ENCODE measurements at places on chromosomes 6 and 20.

- peak; percentile 73 for DNase-seq
Observed at GRCh38 chr6:125942672-125943527, 13.7 kb upstream of the HINT3 start.

DNA sequence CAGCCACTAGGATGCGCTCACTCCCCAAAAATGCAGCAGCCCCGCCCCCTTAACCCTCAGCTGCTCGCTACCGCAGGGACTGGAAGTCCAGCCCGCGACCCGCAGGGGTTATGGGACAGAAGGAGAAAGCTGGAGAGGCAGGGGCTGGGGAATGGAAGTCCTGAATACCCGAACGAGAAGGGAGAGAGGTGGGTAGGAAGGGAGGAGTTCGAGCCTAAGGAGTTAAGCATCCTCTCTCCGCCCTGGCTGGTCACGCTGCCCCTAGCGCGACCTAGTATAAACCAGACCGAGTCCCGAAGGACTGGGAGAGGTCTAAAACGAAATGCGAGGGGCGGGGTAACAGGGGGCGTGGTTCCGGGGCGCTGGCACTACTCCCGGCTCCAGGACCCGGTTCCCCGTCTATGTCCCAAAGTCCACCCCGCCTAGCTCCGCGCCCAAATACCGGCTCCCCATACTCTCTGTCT, 448 bp upstream of the DDAH2 start:
- DNase-seq, result peak; percentile 94

GRCh38 chr6:117956386-117956785, 49.3 kb downstream of the SLC35F1 start:
- DNase-seq, result no peak

- DNase-seq, result peak; percentile 33
Observed at GRCh38 chr6:168002804-168003203, 5.3 kb downstream of the KIF25 start.

DNA sequence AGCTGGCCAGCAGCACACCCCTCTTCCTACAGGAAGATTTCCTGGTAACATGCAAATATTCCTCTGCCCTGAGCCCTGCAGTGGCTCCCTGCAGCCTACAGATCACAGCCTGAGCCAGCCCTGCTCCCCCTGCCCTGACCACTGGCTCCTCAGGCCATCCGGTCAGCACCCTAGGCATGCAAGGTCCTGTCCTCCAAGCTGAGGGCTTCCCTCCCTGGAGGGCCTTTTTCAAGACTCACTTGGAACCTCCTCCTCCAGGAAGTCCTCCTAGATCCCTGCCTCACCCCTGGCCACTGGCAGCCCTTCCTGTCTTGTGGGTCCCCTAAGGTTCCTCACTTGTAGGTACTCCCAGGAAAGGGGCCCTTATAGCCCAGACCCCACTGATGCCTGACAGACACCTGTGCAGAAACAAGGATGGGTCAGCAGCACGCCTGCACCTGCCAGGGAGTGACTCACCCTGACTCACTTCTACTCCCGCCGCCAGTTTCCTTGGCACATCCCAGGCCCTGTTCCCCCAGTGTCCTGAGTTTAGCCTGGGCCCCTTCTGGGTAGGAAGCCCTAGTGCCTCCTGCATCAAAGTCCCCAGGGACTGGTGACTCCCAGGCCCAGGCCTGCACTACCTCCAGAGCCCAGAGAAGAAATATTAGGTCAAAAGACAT, 3.2 kb downstream of the SLC4A11 start:
- no peak for DNase-seq

DNA sequence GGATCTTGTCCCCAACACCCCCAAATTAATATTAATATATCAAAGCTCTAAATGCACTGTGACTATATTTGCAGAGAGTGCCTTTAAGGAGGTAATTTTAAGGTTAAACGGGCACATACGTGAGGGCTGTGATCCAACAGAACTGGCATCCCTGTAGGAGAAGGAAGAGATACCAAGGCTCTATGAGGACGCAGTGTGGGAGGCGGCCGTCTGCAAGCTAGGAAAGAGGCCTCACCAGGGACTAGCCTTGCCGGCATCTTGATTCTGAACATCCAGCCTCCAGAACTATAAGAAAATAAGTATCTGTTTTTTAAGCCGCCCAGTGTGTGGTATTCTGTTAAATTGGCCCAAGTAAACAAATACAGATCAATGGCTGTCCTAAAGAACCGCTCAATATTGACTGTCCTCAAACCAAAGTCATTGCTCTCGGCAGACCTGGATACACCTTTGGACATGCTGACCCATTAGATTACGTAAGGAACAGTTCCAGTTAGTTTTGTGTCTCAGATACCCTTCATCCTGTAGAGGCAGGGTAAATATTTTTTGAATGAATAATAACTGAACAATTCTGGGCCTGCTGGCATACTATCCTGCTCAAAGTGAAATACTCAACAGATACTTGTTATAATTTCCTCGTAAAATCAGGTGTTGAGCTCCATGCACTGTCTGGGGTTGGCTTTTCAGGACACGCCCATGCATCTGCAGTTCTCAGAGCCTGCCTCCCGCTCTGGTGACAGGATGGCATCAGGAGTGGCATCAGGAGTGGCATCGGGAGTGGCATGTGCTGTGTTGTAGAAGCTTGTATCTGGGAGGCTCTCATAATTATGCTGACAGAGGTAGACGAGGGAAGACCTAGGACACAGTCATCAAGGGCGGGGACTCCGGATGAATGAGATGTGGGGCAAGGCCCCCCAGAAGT, 6.3 kb downstream of the PRR18 start:
- no peak for DNase-seq

GRCh38 chr20:59935457-59936185, 2.2 kb upstream of the SYCP2 start:
- no peak for DNase-seq

DNA sequence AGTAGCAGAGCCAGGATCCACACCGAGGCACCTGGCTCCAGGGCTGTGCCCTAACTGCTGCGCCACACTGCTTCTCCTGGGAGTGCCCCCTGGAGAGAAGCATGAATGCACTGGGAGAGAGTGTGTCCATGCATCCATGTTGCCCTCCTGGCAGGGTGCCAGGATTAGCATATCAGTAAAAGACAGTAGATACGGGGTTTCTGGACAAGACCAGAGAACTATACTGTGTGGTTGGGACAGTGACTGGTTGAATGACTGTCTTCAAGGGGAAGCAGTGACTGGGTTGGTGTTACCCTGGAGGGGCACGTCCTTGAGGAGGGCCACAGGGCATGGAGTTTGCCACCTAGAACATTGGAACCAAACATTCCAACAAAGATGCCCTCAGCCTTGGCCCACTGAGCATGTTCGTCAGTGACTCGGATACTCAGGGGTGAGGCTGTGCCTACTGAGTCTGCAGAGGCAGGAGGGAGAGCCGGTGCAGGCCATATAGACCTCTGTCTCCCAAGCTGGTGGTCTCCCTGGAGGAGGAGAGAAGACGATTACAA, 288.8 kb downstream of the CDC5L start:
- DNase-seq, result no peak

GRCh38 chr20:37661519-37661918, 32.3 kb upstream of the CTNNBL1 start:
- DNase-seq, result no peak

DNA sequence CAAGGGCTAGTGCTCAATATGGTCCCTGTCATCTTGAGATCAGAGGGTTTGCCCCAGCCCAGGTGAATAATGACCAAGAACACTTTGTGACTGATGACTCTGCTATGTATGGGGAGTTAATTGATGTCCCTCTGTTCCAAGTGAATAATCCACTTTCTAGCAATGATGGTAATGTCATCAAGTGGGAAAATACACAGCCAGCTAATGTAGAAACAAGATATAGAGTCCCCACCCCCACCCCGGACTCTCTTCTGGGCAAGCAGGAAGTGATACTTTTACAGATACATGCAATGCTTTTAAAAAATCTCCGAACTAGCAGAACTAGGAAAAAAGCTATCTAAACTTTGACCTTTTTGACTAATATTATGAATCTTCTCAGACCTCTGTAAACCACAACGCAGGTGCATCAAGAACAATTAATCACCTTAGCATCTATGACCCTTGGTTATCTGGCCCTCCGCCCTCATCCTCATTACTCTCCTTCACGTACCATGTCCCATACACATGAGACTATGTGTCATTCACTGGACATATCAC, 30.5 kb downstream of the CNR1 start:
- no peak for DNase-seq

- peak; percentile 70 for DNase-seq
Observed at GRCh38 chr20:51326201-51326819, 216.2 kb downstream of the NFATC2 start.

DNA sequence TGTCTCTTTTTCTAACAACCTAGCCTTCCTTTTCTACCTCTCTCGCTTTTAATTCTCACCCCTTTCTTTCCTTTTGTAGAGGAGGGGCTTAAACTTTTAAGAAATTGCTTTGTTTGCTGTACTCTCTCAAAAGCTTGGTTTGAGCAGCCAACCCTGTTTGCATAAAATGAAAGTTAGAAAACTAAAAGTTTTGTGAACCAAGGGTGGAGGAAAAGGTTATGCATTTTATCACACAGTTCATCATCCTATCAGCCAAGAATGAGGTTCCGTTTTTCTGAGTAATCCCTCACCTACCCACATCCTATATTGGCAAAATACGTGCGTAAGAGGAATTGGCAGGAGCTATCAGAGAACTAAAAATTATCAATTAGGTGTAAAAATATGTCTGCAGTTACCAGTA, 42.8 kb upstream of the LOC128125822 start:
- DNase-seq, result no peak

- no peak for DNase-seq
Observed at GRCh38 chr6:141133836-141134235, 998.9 kb upstream of the GJE1 start.
